ENCODE measurements at places on chromosomes 3 and 15.

- no peak for DNase-seq
These were observed 17.3 kb upstream of the C3orf62 start for GRCh38 chr3:49294343-49294742.

GRCh38 chr3:12797124-12797891 is 828 bp downstream of the CAND2 start:
- DNase-seq: no peak

GRCh38 chr3:184716622-184717398 is 4.9 kb upstream of the MAGEF1 start:
- DNase-seq: peak; percentile 79

- peak; percentile 37 for DNase-seq
These were observed 196.1 kb upstream of the P2RY1 start for GRCh38 chr3:152638707-152639450.

GRCh38 chr3:50245831-50246516 is 10.0 kb downstream of the GNAI2 start:
- peak; percentile 97 for DNase-seq

DNA sequence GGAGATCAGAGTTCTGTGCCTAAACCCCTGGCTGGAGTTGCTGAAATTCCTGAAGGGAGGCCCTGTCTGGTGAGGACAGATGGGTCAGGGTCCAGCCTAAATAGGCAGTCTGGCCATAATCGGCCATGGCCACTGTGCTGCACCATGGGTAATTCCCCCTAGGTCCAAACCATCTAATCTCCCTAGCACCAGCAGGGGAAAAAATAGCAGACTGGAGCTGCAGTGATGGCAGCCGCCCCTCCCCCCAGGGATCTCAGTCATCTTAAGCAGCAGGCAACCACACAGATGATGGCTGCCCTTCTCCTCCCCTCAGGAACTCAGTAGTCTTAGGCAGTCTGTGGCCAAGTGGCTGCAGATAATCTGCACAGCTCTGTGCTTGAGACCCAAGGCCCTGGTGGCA is 68.4 kb upstream of the CD96 start:
- no peak for DNase-seq

DNA sequence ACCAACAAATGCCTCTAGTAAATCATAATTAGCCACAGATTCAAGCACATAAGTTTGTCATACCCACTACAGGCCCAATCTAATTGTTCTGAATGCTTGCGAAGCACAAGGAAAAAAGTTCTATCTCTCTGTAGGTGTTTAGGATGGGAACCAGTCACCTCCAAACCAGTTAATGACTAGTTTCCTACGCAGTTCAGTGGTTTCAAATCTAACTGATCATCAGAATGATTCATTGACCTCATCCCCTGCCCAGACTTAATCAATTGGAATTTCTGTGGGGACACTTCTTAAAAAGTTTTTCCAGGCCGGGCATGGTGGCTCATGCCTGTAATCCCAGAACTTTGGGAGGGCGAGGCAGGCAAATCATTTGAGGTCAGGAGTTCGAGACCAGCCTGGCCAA is 24.3 kb upstream of the MASP1 start:
- no peak for DNase-seq

- peak; percentile 46 for DNase-seq
These were observed 50.7 kb downstream of the UMPS start for GRCh38 chr3:124780761-124781475.

GRCh38 chr3:71415681-71416122 is 167.8 kb downstream of the FOXP1 start:
- no peak for DNase-seq

- DNase-seq: no peak
These were observed 885.3 kb downstream of the SI start for GRCh38 chr3:164192974-164193373.

GRCh38 chr15:39595338-39596221 is 14.7 kb downstream of the THBS1 start:
- DNase-seq: peak; percentile 41

DNA sequence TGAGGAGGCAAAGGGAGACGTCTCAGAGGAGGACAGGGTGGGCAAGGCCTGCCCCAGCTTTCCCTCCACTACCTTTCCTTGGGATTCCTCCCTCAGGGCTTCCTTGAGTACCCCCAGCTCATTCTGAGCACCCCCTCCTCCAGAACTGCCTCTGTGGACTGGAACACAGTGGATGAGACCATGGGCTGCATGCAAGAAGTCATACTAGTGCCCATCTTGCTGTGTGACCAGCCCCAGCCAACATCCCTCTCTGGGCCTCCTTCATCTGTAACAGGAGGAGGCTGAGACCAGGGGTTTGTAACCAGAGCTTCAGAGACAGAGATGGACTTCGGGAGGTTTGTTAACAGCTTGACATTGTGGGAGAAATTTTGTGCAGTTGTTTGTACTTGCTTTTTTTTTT is 25.6 kb downstream of the FEM1B start:
- no peak for DNase-seq

- DNase-seq: no peak
These were observed 264.9 kb downstream of the GBE1 start for GRCh38 chr3:81496407-81497104.

DNA sequence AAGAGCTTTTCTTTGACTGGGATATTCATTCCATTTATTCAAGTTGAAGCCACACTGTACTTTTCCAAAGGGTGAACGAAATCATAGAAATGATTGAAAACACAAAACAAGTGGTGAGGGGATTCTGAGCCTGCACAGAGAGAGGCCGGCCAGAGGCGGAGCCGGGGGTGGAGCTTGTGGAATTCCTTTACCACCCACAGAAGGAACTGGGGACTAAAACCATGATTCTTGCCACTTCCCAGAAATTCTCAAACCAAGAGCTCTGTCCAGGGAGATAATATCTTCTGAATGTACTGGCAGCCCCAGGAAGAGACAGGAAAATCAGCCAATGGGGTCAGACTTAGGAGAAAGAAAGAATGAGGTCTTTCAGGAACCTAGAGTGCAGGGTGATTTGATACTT is 20.8 kb downstream of the FBN1 start:
- DNase-seq: no peak

All from adipocyte (in vitro differentiated cells).